ENCODE measurements at places on chromosomes 16 and 17.

GRCh38 chr17:34146440-34147043 is 108.5 kb upstream of the CCL2 start:
- DNase-seq, result peak; percentile 89

DNA sequence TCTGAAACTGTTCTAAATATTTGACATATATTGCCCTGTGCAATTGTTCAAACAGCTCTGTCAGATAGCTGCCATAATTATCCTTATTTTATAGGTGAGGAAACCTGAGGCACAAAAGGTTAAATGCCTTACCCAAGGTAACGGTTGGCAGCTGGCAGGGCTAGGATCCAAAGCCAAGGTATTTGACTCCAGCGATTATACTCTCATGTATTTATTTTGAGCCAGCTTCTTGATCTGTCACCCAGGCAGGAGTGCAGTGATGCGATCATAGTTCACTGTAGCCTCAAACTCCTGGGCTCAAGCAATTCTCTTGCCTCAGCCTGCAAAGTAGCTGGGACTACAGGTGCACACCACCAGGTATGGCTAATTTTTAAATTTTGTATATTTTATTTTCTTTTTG is 7.2 kb downstream of the ENO3 start:
- DNase-seq, result no peak

DNA sequence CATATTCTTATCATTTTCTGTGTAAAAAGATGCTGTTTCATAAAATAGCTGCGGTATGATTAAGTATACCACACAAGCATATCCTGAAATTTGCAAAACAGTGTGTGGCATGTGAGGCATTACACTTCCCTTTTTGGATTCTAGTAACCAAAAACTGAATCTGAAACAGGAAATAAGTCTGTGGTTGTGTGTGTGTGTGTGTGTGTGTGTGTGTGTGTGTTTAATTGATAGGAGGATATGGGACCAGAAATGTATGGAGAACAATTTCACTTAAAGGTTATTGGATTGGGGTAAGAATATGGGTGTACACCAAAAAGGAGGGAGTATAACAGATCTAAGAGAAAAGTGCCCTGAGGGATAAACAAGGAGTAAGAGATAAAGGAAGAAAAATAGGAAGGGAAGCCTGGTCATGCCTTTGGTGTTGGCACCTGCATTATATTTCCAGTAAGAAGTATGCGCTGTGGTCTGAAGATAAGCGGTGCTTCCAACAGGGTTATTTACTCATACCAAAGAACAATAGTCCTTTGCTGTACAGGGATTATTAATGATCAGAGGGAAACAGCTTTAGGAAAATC is 4.0 kb downstream of the LYRM1 start:
- DNase-seq, result no peak

GRCh38 chr17:81960130-81960958 is 643 bp downstream of the NOTUM start:
- DNase-seq, result no peak

DNA sequence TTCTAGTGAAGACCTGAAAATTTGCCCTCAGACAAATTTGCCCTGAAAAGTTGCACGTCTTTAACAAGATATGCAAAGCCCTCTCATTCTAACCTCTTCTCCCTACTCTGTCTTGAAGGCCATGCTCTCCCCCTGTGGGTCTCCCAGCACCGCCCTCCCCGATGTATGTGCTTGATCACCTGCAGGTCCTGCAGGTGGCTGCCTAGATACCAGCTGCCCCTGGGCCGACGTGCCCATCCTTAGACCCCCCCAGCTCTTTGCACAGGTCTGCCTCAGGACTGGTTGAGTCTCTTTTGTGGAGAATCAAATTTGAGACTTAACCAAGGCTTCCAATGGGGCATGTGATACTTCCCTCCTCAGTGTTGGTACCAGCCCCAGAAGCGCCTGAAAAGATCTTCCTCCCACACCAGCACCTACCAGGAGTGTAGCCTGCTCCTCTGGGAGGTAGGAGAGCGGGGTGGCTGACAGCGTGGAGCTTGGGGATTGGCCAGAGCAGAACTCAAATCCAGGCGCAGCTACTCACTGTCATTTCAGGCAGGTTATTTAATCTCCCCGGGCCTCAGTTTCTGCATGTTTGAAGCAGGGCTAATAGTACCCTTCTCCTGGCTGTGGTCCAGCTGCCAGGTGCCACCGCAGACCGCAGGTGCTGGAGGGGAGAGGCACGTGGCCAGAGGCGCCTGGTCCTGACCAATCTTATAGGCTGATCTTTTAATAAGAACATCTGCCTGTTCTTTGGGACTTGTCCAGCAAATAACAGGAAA is 4.5 kb upstream of the MRPL38 start:
- no peak for DNase-seq

DNA sequence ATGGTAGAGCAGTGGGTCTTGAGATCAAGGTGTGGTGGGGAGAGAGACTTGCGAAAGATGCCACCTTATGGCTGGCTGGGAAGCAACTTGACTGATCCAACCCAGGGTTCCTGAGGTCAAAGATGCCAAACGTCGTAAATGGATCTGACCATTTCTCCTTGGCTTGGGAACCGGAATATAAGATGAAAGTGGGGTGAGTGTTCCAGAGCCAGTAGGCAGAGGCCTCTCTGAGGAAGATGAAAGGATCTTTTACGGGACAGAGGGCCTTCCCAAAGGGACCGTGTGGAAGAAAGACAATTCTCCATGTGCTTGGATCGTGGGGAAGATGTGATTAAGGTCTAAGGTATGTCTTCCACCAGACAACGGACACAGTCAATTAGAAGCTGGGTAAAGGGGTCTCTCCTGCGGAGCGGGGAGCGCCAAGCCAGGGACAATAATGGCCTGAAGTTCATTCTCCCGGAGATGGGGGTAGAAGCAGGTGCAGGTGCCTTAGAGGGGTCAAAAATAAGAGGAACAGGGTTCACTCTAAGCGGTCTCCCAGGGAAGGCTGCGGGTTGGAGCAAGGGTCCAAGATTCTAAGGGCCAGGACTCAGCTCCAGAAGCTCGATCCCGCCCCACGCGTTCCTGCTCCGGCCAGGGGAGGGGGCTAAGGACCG is 800 bp downstream of the FXR2 start:
- DNase-seq, result no peak

- DNase-seq, result peak; percentile 12
Observed at GRCh38 chr17:79944821-79945391, 90.8 kb downstream of the TBC1D16 start.

GRCh38 chr17:43826206-43826605 is 6.7 kb downstream of the MPP3 start:
- no peak for DNase-seq

DNA sequence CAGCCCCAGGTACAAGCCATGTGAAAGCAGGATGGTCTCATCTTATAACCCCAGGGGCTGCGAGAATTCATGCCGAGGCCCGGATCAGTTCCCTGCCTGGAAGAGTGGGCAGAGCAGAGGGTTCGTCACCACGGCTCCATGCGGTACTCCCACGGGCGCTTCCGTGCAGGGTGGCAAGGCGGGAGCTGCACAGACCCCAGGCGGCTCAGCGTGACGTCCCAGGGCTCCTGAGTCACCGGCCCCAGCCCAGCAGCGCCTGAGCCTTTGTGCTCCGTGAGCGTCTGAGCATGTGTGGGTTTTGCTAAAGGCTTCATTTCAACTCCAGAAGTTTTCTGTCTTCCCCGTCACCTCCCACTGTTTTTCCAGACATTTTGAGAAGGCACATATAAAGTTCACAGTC is 71.2 kb upstream of the CHMP6 start:
- no peak for DNase-seq

DNA sequence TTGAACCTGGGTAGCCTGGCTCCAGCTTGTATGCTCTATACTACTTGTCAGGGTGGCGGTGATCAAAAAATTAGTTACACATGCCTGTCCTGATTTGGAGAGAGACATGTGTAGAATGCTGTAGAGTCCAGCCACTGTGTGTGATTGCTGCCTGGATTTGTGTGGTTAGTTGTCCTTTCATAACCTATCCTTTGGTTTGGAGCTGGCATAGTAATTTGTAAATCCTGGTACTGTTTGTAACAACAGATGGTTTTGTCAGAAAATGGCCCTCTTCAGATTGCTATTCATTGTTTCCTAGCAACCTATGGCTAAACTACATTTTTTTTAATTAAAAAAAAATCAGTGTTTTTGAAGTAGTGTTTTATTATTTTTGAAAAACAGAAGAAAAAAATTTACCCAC is 30.5 kb downstream of the ETV4 start:
- no peak for DNase-seq

GRCh38 chr16:27202923-27203506 is 311 bp upstream of the KDM8 start:
- DNase-seq, result peak; percentile 93

- DNase-seq, result no peak
Observed at GRCh38 chr16:26583803-26584202, 482.9 kb upstream of the C16orf82 start.

DNA sequence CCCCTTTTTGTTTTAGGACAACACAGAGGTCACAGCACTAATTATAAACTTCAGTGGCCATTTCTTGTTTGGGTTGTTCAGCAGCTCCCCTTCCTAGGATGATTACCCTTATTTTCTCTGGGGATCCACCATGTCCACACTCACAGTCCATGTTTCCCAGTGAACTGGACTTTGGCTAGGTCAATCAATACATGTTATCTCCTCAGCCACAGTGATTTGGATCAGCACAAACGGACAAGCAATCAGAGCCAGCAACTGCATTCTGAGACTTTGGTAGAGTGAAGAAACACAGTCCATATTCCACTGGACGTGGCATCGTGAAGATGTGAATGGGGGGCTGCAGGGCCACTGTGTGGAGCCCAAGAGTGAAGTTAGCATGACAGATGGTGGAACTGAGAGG is 4.6 kb downstream of the TMEM220 start:
- no peak for DNase-seq

DNA sequence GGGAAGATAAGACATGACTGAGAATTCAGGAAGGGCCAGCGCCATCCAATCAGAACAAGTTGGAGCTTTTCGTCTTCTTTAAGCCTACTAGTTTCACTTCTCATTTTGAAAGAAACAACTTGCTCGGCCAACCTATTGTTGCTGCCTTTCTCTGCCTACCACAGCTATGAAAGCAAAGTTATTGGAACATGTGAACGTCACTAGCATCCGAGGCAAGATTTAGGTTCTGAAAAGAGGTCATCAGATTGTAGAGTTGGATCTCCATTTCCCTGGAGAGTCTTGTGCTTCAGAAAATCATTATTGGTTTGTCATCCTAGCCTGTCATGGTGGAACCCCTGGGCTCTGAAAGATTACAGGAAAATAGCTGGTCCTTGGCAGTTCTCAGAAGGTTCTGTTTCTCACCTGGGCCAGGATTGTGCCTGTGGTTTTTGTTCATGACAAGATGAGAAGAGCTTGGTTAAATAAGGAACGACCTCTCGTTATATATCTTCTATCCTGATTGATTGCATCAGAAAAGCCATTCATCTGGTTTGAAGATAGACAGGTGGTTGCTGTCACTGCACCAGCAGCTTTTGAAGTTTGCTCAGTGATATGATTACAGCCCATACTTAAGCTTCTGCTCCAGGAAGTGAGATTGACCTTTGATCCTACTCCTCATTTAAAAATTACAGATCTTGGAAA is 25.3 kb downstream of the CDH13 start:
- DNase-seq, result no peak

- DNase-seq, result no peak
Observed at GRCh38 chr17:14741491-14741890, 440.6 kb downstream of the HS3ST3B1 start.

- no peak for DNase-seq
Observed at GRCh38 chr16:64309398-64310110, 812.3 kb downstream of the CDH11 start.

GRCh38 chr16:14472357-14472756 is 157.7 kb downstream of the PARN start:
- no peak for DNase-seq

DNA sequence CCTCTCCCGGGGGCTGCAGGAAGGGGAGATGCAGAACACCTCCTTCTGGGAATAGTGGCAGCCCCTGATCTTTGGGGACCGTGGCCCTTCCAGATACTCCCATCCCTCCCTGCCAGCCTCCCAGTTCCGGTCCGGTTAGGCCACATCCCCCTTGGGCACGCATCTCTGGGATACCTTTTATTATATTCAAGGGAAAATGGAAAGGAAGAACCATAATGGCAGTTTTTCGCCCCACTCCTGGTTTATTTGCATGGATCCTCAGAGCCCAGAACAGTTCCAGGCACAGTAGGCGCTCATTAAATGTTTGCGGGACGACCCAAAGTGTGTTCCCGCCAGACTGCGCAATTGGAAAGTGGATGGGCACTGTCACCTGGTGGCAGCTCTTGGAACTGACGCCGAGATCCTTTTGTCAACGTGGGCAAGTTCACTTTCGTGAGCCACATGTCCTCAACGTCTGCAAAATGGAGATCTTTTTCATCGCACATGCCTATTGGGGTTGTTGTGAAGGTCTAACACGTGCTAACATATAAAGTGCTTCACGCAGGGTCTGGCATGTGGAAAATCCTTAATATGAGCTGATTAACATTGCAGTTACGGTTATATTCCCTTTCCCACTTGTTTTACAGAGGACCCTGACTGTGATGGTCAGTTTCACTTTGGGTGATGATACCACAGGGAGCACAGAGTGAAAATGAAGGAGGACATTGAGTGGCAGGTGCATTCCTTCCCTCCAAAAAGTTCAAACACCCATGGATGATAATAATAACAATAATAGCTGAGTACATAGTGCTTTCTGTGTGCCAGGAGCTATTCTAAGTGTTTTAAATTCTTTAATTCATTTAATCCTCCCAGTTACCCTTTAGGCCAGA is 1.7 kb upstream of the GPRC5B start:
- DNase-seq, result peak; percentile 87

DNA sequence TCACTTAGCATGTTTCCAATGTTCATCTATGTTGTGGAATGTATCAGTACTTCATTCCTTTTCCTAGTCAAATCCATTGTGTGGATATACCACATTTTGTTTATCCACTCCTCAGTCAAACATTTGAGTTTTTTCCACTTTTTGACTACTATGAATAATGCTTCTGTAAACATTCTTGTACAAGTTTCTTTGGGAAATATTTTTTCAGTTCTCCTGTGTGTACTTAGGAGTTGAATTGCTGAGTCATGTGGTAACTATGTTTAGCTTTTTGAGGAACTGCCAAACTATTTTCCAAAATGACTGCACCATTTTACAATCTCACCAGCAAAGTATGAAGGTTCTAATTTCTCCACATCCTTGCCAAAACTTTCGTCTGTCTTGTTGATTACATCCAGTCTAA is 223.7 kb upstream of the AXIN2 start:
- DNase-seq, result no peak

DNA sequence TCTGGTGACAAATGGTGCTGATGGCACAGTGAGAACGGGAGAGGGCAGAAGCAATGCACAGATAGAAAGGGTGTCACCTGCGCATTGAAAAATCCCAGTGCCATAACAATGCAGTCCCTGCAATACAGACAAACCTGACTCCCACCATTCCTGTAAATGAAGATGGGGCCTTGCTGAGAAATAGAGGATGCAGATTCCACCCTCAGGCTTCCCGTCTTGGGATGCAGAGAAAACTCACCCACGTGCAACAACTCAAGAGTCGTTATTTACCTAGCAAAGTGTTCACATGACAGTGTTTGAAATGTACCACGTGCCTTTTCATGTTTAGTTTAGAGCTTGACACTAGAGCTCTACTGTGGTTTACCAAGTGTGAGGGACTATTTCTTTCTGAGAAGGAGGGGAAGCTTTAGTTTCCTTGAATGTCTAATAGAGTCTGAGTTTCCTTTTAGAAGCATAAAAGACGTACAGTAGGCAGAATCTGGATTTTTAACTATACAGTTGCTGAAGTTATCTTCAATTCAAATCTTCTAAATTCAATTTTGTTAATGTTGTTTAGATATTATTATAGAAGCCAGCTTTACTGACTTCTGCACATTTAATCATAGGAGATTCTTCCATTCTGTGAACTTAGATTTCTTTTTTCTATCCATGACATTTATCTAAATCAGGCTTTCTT is 35.6 kb downstream of the WWOX start:
- DNase-seq, result no peak

GRCh38 chr16:74832228-74832627 is 57.6 kb upstream of the FA2H start:
- DNase-seq, result no peak
